ENCODE measurements at places on chromosomes 4 and X. TPM values are rescaled to one million over a fixed set of nuclear protein-coding genes. Genes with fewer than 3 reads are reported as not detected.

DNA sequence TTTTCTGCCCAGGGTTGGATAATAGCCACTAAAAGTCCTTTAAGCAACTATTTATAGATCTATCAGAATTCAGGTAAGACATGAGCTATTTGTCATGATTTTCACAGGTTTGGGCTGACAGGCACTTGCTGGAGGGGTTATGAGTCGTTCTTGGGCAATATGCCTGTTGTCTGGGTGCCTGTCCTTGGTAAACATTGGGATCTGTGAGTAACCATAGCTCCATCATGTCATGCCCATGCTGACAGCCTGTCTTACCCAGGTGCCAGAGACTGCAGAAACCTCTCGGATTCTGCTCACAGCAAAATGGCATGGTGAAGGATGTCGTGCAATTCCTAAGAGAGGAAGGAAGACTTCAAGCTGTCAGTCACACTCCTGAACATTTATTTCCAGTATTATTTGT, 116.0 kb upstream of the PUDP start:
- no peak for DNase-seq

MCUB gene
- polyA plus RNA-seq, result 12.6 TPM

FANCB gene
- 1.8 TPM for polyA plus RNA-seq

DNA sequence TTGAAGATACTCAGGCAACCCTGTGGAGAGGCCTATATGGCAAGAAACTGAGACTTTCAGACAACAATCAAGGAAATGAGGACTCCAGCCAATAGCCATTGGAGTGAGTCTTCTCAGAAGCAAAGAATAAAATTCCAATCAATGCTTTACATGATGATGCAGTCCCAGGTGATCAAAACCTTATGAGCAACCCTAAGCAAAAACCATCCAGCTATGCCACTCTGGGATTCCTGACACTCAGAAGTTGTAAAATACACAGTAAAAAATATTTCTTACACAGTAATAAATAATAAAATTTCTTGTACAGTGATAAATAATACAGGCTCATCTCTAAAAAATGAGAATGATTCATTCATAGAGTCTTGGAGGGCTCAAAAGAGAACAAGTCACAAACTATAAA, 150.6 kb downstream of the IL15 start:
- DNase-seq, result no peak

GRIA3 gene
- 1.7 TPM for polyA plus RNA-seq

BMP2K gene
- 17.2 TPM for polyA plus RNA-seq

GRCh38 chrX:44010626-44011025, 37.4 kb upstream of the NDP start:
- no peak for DNase-seq

- DNase-seq, result no peak
Measured at GRCh38 chr4:126661194-126661593, 971.6 kb upstream of the INTU start.

DNA sequence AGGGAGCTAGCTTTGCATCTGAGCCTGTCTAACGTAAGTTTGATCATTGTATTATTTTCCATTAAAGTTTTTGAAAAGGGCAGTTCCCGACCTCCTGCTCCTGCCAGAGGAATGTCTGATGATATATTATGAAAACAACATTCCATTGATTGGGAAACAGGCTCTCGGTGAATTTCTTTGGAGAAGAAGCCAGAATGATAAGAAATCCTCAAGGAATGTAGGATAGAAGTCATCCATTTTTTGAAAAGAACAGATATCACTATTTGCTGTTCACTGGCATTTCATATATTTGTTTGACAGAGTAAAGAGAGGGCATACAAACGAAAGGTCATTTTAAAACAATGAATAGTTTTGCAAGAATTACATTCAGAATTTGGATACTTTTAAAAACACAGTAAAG, 781.0 kb upstream of the HTR2C start:
- DNase-seq, result no peak

NXF2B gene
- polyA plus RNA-seq, result not detected

DNA sequence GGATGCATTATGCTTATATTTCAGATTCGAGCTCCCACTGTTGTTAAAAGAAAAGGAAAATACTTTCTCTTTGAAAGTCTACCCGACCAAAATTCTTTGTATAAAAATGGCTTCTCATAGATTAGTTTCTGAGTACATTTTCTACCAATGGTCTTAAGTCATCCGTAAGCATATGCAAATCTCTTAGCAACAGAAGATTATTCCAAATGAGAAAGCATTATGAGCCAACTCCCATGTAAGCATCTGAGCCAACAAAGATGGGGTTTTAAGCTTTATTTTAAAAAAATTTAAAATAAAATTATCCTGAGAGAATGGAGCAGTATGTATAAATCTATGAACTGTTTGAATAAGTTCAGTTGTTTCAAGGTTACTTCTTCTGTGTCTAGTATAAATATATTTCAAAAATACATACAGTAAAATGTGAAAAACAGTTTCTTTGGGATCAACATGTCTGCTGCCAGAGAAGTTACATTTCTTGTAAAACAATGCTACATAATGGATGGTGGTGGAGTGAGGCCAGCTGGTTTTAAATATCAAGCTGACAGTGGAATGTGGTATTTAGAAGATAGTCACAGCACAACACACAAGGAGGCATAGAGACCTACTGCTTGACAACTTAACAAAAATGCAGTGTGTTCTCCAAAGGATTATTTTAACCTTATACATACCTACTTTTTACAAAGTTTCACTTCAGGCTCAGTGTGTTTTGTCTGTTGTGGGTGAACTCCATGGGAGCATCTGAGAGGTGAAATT, 199.5 kb upstream of the DIPK2B start:
- no peak for DNase-seq

MAGEA4 gene
- polyA plus RNA-seq, result not detected

EVC2 gene
- polyA plus RNA-seq, result 4.0 TPM

DNA sequence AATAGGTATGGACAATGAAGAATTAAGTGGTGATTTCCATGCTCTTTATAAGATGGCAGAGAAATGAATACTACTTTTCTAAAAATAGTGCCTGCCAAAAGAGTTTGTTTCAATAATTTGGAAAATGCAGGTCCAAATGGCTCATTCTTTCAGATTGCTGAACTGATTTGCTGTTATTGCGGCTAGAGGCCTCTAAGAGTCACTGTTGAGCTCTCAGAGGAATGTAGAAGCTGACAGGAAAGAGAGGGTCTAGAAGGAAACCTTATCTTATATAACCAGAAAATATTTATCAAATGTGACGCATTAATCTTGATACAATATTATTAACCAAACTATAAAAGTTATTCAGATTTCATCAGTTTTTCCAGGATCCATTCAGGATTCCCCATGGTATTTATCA, 65.7 kb upstream of the PAGE1 start:
- DNase-seq, result peak; percentile 6

DNA sequence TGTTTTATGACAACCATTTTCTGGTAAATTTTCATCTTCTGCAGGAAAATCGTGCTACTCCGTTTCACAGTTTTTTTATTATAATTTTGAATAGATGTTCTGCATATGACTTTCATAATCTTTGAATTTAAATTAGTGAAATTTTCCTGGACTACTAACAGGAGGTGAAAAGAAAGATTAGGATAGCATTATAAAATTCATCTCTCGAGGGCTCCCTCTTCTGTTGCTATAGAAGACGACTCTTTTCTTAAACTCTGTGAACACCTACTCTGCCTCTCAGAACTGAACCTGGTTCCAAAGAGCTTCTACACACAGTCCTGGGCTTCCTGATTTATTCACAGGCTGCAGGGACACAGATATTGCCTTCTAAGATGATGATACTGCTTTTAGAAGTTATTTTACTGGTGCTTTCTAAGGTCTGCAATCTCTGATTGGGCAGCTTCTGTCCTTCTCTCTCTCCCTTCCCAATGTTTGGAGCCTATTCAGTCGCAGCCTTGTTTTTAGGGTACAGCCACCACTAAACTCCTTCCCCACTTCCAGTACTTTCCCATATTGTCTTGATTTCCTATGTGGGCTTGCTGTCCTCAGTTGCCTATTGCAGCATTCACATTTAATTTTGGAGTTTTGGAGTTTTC, 10.1 kb upstream of the SAP30 start:
- no peak for DNase-seq

- no peak for DNase-seq
Measured at GRCh38 chr4:141464366-141464765, 172.0 kb upstream of the IL15 start.

DNA sequence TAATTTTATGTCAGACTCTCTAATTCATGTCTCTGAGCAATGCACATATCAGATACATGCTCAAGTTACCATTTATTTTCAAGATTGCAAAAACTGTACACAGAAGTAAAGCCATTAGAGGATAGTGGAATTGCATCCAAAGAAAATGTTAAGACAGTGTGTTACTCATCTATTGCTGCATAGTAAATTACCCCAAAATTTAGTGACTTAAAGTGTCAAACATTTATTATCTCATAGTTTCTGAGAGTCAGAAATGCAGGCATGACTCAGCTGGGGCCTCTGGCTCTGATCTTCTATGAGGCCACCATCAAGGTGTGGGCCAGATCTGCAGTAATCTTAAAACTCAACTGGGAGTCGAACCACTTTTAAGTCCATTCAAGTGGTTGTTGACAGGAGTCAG, 275.2 kb downstream of the QDPR start:
- no peak for DNase-seq
